Natural killer cell (primary cell): ENCODE measurements at places on chromosomes 16 and 17. TPM values are rescaled to one million over a fixed set of nuclear protein-coding genes. Genes with fewer than 3 reads are reported as not detected.

CD300C gene
- total RNA-seq, result 7.6 TPM

DNA sequence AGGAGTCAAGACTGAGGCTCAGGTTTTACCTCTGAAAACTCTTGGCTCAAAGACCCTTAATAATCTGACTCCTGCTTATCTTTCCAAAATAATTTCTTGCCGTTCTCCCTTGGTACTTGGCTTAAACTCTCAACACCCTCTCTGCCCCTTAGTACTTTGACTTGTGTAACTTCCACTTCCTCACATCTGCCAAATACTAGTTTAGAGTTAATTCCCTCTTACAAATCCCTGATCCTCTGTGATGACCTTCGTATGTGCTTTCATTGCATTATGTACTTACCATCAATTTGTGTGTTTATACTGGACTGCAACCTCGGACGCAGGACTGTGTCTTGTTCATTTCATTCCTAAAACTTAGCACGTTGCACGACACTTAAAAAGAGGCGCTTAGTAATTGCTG, 35.2 kb downstream of the ZNF207 start:
- DNase-seq, result no peak
- H3K36me3 ChIP-seq, result peaks cover 26% of the 10 kb centered on the region
- H3K4me3 ChIP-seq, result no peak overlapping the region
- H3K27me3 ChIP-seq, result no peaks in the 10 kb centered on the region
- H3K27ac ChIP-seq, result no peak overlapping the region
- no peaks in the 10 kb centered on the region for H3K4me1 ChIP-seq

- no peak overlapping the region for H3K27ac ChIP-seq
- no peaks in the 10 kb centered on the region for H3K27me3 ChIP-seq
- no peaks in the 10 kb centered on the region for H3K4me1 ChIP-seq
- no peaks in the 10 kb centered on the region for H3K36me3 ChIP-seq
- no peak for DNase-seq
Observed at GRCh38 chr16:51524555-51525373, 373.7 kb upstream of the SALL1 start.

- H3K27me3 ChIP-seq, result no peaks in the 10 kb centered on the region
- H3K36me3 ChIP-seq, result no peaks in the 10 kb centered on the region
- no peak overlapping the region for H3K4me3 ChIP-seq
Observed at GRCh38 chr17:68296217-68297191, 5.2 kb downstream of the ARSG start.

GRCh38 chr16:491220-491919, 36.1 kb upstream of the CAPN15 start:
- peaks cover 11% of the 10 kb centered on the region for H3K36me3 ChIP-seq
- H3K27ac ChIP-seq, result no peak overlapping the region
- H3K27me3 ChIP-seq, result no peaks in the 10 kb centered on the region
- H3K4me3 ChIP-seq, result no peak overlapping the region
- DNase-seq, result no peak

EFCAB5 gene
- 1.9 TPM for total RNA-seq
